ENCODE measurements at places on chromosomes 7 and 10.

DNA sequence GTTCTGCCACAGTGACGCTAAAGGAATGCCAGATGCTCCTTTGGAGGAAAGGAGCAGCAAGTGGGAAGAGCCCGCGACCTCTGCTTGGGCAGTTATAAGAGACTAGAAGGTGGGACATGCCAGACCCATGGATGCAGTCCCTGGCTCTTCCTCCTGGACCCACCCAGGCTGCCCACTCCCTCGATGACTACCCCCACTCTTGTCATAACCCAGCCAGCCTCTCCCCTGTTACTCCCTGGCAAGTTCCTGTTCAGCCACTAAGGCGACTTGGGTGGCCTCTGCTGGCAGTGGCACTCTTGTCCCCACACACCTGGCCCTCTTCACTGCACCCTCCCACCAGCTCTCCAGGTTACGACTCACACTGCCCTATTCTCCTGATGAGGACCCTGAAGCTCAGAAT lies 33.5 kb downstream of the COL13A1 start:
- DNase-seq = no peak

GRCh38 chr7:128827971-128828711 lies 2.1 kb upstream of the FLNC start:
- no peak for DNase-seq

DNA sequence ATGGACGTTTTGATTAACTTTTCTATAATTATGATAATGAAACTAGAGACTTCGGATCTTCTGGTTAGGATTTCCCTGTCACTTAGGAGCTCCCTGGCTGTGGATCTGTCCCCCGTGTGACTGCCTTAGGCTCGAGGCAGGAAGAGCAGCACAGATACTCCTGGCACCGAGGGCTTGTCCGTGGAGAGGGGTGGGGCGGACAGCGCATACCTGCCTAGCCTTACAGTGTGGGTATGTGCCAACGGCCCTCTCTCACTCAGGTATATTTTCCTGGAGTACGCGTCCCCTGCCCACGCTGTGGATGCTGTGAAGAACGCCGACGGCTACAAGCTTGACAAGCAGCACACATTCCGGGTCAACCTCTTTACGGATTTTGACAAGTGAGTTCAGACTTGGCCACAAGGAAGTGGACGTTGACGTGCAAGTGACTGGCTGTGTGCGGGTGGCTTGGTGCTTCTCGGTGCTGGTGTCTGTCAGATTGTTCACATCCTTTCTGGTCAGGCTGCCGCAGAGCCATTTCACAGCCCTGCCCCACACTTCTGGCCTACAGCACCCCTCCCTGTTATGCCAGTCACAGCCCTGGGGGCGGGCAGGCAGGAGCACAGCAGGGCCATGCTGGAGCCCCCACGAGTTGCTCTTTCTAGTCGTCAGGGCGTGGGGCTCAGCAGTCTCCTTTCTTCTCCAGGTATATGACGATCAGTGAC lies 7.9 kb downstream of the EIF3B start:
- no peak for DNase-seq

GRCh38 chr7:55127135-55127551 lies 108.3 kb downstream of the EGFR start:
- DNase-seq = no peak

DNA sequence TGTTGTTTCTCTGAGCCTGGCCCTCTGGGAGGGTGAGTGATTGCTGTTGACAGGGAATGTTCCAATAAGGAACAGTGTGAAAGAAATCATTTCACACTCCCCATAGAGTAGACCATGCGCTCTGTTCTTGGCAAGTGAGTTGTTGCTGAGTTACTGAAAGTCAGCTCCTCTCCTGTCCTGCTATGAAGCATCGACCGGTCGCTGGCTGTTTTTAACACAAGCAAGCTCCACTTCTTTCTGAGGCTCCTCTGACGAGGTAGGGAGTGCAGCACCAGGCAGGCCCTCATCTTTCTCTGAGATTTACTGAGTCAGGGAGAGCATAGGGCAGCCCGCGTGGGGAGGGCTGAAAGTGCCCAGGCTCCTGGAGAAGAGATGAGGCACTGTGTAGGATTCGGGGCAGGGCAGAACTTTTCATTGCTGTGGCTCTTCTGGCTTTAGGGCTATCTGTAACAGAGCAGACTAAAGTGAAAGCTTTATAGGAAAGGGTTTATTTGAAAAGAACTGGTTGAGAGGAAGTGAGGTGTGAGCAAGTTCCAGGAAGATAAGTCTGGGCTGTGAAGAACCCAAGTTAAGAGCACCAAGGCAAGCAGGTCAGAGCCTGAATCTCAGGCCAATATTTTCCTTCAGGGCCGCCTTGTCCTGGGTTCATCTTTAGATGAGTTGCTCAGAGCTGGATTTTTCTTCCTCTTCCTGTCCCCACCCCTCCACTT lies 332.2 kb downstream of the CCSER2 start:
- no peak for DNase-seq

- no peak for DNase-seq
Observed at GRCh38 chr10:73339436-73339835, 19.2 kb downstream of the CFAP70 start.

DNA sequence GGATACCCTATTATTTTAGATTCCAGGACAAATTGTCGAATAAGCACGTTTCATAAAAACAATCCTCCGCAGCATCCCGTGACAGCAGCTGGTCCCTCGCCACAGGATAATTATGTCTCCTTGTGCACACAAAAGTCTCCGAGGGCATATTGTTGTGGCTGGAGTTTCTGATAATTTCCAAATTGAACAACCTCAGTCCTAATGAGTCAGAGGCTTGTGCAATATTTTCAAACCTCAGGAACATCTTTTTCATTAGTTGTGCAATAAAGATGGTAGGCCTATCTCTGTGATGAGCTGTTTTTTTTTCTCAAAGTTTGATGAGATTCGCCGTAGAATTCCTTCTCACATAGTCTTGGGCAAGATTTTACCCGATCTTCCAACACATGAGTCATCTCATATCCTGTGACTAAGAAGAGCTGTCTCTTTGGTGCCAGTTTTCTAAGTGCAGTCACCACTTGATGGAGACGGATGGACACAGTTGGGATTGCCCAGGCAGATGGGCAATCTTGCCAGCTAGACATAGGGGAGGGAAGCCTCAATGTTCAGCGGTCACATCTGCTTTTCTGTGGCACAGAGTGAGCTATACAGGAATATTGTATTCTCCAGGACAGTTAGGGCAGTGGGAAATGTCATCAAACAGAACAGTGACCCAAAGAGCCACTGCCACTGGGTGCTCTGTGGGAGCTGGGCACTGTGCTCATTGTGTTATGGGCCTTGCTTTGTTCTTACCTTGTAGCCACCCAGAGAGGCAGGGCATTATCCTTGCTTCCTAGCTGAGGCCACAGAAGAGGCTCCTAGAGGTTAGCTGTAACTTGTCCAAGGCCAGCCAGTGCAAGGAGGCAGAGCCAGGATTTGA lies 7.8 kb downstream of the HTRA1 start:
- DNase-seq = no peak

- DNase-seq = no peak
Observed at GRCh38 chr10:66747451-66747850, 178.4 kb upstream of the LRRTM3 start.

DNA sequence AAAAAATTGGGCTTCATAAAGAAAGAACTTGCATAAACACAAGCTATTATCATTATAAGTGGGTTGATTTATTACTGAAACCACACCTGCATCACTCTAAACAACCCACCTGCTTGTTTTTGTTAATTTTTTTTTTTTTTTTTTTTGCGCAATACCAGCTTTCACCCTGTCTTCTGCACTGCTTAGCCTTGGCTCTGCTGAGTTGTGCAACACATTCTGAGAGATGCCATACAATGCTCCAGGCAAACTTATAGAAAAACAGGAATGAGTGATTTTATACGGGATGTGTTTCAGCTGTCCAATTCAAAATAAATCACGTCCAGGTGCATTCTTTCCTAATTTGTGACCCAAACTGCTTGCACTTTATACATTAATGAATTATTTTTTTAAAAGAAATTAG lies 923.6 kb downstream of the GATA3 start:
- DNase-seq = no peak

GRCh38 chr10:88467835-88468485 lies 115.2 kb downstream of the RNLS start:
- DNase-seq = no peak

- DNase-seq = no peak
Observed at GRCh38 chr10:47245731-47246350, 54.2 kb upstream of the GDF10 start.

GRCh38 chr7:24669971-24670591 lies 87.2 kb downstream of the GSDME start:
- no peak for DNase-seq

DNA sequence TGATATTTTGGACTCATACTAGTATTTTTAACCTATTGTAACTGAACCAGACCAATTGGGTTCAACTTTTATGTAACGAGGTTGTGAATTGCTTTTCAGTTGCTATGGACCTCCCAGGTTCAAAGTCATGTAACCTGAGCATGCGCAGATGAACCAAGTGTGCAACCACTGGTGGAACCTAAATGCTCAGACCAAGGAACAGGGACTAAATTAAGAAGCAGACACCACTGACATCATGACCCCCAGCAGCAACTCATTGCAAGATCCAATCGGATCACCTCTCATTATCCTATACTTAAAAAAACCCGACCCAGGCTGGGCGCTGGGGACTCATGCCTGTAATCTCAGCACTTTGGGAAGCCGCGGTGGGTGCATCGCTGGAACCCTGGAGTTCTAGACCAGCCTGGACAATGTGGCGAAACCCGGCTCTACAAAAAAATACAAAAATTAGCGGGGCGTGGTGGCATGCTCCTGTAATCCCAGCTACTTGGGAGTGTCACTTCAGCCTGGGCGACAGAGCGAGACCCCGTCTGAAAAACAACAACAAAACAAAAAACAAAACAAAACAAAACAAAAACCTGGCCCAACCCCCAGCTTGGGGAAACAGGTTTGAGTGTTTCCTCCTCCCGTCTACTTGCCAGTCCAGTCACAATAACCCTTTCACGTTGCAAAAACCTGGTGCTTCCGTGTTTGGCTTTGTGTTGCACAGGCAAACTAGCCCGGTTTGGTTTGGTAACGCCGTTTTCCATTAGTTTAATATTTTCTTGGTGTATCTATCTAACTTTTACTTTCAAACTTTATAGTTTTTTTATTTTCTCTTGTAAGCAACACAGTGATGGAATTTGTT lies 11.3 kb upstream of the ZNF518A start:
- peak; percentile 31 for DNase-seq

- DNase-seq = no peak
Observed at GRCh38 chr7:54615537-54615936, 73.4 kb downstream of the VSTM2A start.

DNA sequence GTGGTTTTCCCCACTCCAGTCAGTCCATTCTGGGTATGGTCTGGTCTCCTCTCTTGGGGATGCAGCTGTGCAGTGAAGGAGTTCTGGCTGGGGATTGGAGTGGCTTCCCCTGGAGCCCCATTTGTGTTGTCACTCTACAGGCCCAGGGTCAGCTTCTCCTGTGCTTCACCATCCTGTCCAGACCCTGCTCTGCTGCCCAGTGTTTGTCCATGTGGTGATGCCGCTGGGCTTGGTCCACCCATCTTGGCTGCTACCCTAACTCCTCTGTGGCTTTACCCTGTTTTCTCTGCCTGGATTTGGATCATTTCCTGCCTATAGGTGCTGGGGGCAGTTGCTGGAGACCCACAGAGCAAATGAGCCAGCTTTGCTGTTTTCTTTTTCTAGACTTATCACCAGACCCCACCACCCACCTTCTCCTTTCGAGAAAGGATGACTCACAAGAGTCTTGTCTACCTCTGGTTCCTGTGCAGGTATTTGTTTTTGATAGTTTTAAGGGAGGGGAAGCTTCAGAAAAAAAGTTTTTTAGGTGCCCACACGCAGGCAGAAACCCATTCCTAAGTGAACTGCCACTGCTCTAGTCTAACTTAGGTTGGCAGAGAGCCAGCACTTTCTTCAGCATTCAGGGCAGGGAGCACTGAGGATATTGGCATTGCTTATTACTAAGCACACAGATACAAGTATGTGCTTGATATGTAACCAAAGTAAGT lies 8.5 kb downstream of the ZDHHC16 start:
- DNase-seq = peak; percentile 14

GRCh38 chr7:22074897-22075296 lies 129.2 kb upstream of the CDCA7L start:
- DNase-seq = no peak

DNA sequence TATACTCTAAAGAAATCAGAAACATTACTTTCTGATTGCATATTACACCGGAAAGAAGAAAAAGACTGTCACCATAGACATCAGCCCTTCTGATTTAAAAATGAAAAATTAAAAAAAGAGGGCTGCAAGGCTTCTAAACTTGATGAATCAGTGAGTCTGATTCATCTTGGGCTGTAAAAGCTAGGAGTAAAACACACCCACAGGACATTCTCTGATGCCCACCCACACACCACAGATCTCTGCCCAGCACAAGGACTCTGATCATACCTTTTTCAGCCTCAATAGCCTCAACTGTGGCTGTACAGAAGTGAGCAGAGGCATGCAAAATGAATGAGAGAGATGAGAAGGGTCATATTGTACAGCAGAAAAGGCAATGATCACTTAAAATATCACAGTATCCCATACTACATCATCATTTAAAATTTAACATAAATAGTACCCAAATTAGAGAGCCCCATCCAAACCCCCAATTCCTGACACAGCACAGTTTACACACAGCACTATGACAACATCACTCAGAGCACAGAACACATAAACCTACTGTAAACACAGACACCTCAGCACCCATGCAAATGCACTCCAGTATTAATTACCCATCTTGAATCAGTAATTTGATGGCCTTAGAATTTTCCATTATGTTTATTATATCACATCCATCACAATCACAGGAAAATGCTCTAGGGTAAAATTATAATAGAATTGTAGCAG lies 6.4 kb upstream of the MSS51 start:
- DNase-seq = no peak

DNA sequence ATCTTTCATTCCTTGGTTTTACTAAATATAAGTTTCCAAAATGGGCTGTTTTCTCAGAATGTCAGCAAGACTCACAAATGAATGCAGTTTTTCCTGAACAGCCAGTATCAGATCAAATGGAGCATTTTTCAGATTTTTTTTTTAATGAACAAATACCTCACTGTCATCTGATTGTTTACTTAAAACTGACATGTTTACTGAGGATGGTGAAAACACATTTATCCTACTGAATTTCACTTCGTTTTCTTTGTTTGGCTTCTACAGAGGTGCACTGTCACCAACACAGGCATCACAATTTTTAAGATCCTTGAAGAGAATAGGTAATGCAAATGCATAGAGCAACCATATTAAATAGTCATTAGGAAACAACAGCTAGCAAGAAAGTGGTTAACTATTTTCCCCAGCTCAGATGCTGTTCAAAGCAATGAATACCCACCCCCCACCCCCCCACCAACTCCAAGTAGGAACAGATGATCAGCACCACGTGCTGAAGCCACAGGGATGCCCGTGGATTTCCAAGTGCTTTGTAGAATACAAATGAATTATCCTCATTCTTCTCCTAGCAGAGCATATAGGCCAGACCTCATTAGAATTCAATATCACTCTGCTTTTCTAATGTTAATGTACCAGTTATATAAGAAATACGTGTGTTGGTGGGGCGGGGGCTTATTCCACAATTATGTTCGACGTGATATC lies 205.9 kb downstream of the SKAP2 start:
- DNase-seq = peak; percentile 85

DNA sequence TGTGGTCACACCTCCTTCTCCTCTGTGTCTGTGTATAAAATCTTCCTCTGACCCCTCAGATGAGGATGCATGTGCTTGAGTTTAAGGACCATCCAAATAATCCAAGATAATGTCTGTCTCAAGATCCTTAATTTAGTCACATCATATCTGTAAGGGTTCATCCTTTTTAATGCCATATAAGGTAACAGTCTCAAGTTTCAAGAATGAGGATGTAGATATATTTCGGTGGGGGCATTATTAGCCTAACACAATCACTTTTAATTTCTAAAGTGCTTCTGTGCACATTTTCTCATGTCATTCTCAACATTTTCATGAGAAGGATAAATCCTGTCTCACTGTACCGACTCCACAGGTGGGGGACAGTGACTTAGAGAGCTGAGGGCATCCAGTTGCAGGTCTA lies 235.3 kb downstream of the BUB3 start:
- DNase-seq = no peak
